Upper lobe of right lung (tissue), 1 donor: ENCODE measurements at places on chromosomes 6 and 20. TPM values are rescaled to one million over a fixed set of nuclear protein-coding genes. Genes with fewer than 3 reads are reported as not detected.
A peak's percentile ranks its signal among the peaks of the same experiment; 100 is the strongest.

- DNase-seq = no peak
These were observed 21.4 kb downstream of the TTBK1 start for GRCh38 chr6:43264599-43265145.

DNA sequence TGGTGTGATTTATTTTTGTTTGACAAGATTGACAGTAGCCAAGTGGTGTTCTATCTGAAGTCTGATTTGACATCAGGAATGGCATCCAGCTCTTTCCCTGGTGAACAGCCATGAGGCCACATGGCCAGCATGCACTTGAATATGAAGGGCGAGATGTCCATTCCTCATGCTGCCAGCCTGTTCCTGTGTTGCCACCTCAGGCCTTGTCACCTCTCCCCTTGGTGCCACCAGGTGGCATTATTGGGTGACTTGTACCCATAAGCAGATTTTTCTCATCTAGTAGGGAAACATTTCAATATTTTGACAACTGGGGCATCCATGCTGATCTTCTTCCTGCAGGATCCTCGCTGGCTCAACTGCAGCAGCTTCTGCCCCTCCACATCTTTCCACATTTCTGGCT lies 199.1 kb downstream of the ERMARD start:
- no peak for DNase-seq

DNA sequence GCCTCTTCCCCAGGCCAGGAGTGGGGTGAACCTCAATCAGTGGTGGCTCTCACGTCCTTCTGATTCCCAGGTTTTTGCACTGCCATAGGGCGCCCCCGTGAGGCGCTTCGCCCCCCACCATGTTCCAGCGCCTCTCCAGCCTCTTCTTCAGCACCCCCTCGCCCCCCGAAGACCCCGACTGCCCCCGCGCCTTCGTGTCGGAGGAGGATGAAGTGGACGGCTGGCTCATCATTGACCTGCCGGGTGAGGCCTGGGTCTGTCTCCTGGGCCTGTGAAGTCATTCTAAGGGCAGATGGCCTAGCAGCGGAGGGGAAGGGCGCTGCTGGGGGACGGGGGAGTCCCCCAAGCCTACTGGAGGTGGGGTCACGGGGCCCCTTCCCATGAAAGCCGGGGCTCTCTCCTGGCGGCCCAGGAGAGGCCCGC lies 4.5 kb downstream of the TP53INP2 start:
- DNase-seq = peak; percentile 70

DNA sequence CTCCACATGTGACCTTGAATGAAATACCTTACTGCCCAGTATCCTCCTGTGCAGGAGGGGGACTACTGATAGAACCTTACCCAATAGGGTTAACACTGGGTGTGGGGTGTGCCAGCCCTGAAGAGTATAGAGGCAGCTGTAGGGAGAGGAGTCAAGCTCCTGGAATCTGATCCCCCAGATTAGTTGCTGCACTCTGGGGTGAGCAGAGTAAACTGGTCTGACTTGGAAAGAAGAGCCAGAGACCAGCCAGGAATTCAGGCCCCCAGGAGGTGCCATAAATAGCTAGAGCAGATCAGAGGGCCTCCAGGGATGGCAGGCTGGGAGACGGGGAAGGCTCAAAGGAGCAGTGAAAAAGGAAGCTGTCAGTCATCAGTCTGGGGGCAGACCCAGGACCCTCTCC lies 3.5 kb upstream of the APOBEC2 start:
- no peak for DNase-seq

- DNase-seq = no peak
These were observed 75.7 kb downstream of the REPS1 start for GRCh38 chr6:138912308-138912707.

Gene FAM110A
- total RNA-seq = 16.8 TPM

Gene IPCEF1
- 8.8 TPM for total RNA-seq
